ENCODE measurements at places on chromosomes 7 and 10.

DNA sequence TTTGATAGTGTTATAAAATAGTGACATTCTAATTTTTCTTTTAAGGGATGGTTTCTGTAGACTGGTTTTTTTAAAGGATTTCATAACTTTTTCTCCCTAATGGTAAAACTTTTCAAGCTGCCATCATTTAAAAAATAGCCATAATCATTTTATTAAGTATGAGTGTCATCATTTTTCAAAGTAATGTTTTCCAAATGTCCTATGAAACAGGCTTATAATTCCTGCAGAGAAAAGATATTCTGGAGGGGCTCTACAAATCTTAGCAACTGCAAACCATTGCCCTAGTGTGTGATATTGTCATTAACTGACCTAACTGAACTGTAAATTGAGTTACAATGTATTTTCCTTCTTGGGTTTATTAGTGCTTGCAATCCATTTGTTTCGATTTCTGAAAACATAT, 226.0 kb downstream of the BBS9 start:
- DNase-seq, result no peak

GRCh38 chr7:132666071-132666773, 90.0 kb upstream of the PLXNA4 start:
- no peak for DNase-seq

GRCh38 chr7:94422136-94422535, 27.4 kb downstream of the COL1A2 start:
- DNase-seq, result no peak

DNA sequence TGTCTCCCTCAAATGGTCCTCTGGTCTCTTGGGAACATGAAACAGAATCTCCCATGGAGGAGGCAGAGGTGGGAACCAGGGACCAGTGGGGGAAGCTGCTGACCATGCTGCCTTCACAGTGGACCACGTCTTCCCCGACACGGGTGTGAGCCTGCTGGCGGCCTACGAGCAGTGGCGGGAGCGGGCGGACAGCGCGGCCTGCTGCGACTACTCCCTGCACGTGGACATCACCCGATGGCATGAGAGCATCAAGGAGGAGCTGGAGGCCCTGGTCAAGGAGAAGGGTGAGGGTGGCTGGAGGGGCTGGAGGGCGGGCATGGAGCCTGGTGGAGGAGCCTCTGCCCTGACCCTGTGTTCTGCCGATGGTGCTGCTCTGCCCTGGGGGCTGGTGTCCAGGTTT, 8.0 kb downstream of the DPYSL4 start:
- DNase-seq, result no peak

Data from right kidney (tissue), 9 donors.